NCI-H2029 treated with DMSO at 0.1 percent for 48 hours (cell line): ENCODE measurements at places on chromosomes 3 and 15.

DNA sequence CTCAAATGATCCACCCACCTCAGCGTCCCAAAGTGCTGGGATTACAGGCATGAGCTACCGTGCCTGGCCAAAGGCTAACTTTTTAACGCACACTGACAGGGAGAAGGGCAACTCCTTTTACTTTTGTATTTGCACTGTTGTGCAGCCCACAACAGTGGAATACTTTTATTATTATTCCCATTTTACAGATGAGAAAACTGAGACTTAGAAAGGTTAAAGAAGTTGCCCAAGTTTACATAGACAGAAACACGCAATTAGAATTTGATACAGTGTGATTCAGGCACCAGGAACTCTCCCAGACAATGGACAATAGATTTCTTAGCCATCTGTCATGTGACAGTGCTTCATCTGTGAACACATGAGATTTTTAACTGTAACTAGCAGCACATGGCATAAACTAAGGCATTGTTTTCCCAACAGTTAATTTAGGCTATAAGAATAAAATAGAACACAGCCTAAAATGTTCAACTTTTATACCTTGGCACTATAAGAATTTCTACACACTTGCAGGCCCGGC, 18.8 kb downstream of the STAG1 start:
- DNase-seq = no peak

DNA sequence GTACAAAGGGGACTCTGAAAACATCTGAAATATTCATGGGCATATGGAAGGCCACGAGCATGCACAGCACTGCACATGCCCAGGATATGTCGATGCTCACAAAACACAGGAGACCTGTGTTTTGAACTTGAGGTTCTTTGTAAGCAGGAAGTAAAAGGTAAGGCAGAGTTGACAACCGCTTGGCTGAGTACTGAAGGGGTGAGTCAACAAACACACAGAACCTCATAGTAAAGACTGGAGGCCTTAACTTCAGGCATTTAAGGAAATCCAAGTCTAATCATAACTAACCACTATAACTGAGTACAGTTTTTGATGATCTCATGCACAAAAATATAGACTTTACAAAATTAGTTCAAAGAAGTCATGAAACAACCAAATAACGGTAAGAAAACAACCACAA, 80.6 kb downstream of the MYO9A start:
- DNase-seq = no peak

GRCh38 chr15:64774037-64774628, 1.3 kb downstream of the RBPMS2 start:
- DNase-seq = no peak

GRCh38 chr3:42116466-42116865, 25.3 kb downstream of the TRAK1 start:
- no peak for DNase-seq

- DNase-seq = no peak
These were observed 231.2 kb upstream of the ADAMTS9 start for GRCh38 chr3:64918989-64919388.

DNA sequence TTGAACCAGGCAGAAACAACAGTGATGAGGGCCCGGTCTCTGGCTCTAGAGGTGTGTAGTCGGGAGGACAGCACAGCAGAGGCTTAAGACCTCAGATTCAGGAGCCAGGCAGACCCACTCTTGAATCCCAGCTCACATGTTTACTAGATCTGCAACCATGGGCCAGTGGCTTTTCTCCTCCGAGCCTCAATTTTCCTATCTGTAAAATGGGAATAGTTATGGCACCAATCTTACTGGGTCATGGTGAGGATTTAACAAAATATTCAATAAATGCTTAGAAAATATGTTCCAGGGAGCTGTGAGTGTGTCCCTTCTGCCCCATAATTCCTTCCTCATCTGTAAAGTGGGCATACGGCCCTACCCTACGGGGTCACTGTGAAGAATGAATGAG, 506.9 kb downstream of the SHQ1 start:
- DNase-seq = no peak

DNA sequence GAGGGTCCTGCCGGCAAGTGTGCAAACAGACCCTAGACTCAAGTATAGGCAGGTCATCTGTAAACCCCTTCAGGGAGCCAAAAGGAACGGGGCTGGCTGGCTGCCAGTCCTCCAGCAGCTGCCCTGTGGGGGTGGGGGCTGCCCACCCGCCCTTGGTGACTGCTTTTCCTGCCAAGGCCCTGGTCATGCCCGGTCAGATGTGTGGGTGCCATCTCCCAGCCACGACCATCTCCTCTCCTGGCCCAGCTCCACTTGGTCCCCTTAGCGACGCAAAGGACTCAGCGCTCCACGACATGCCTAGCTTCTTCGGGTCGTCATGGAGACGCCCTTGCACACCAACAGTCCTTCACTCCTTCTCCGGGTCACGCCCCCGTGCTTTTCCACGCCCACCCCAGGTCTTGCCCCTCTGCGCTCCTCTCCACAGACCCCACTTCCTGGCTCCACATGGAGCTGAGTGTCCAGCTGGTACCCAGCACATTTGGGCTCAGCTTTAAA, 2.4 kb downstream of the MUC4 start:
- peak; percentile 27 for DNase-seq

DNA sequence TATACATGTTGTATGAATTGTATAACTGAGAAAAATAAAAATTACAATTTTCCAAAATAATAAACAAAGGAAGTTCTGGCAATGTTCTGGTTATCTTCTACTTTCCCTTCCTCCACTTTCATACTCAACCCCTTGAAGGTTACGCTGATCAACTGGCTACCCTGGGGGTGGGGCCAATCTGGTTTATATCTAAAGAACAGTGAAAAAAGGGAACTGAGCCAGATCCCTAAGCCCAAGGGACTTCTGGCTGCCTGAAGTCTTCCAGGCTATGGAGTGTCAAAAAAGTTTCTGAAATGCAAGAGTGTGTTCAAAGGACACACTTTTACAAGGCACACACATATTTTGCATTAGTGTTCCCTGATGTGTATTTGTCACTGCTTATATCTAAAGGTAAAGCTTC, 591.9 kb downstream of the ROBO1 start:
- no peak for DNase-seq

DNA sequence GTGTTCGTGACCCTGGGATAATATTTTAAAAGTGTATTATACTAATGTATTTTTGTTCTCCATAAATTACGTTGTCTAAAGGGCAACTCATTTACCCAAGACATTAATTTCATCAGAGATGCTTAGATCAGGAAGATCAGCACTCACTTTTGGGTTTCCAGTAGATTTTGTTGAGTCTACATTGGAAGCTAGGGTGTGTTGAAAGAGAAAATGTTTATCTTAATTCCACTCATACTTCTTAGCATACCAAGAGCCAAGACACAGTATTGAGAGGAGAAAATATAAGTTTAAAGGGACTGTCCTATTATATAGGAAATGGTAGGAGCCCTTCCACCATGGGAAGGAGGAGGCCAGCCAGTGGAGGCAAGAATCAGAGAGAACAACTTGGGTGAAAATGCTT, 412.9 kb upstream of the RGMA start:
- DNase-seq = no peak

GRCh38 chr3:107634099-107634489, 111.3 kb downstream of the BBX start:
- DNase-seq = no peak

- DNase-seq = peak; percentile 25
These were observed 451 bp downstream of the CHCHD4 start for GRCh38 chr3:14124223-14124614.

GRCh38 chr15:79924379-79924778, 27.6 kb upstream of the MTHFS start:
- DNase-seq = no peak

DNA sequence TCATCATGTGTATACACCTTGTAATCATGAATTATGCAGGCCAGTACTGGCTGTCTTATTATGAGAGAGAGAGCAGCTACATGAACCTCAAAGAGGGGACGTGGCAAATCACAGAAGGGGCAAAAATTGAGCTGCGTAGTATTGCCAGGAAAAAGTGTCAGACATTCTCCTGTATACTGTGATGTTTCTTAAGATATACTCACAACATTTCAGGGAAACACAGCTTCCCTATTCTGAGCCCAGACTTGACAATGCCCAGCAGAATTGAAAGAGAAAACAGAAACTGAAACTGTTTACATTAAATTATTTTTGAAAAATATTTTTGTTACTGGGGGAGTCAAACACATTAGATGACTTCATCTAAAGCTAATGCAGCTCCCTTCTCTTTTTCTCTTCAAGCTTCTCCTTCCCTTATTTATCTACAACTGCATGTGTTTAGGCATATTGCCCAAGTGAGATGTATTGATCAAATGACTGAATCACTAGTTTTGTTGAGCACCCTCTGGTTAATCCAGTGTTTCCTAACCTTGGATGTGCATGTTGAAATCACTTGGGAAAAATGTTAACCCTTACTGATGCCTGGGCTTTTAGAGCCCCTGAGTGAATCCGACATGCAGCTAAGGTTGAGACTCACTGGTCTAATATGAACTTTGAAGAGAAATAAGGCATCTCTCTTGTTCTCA, 39.5 kb downstream of the CADPS start:
- DNase-seq = no peak

GRCh38 chr15:49589030-49589429, 31.6 kb downstream of the FAM227B start:
- no peak for DNase-seq

- peak; percentile 35 for DNase-seq
These were observed 551 bp downstream of the DNAJC13 start for GRCh38 chr3:132417695-132418411.

DNA sequence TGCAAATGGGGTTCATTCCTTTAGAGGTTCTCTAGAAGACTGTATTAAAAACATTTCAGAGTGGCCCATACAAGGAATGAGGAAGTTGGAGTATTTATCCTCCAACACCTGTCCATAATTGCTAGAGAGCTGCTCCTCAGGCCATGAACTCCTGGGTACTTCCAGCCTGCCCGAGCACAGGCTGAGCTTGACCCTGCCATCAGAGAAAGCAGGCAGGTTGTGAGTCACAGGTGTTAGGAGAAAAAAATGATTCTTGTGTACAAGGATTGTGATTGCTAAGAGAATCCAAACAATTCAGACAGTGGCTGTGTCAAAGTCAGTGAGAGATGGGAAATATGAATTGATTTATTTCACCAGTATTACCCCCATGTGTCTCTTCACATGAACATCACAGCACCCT, 156.8 kb upstream of the GADL1 start:
- no peak for DNase-seq

GRCh38 chr3:111956995-111957734, 21.7 kb upstream of the ABHD10 start:
- DNase-seq = no peak

GRCh38 chr3:24493746-24494617, 668 bp downstream of the THRB start:
- no peak for DNase-seq

GRCh38 chr3:106247902-106248684, 379.3 kb upstream of the CBLB start:
- DNase-seq = no peak

- DNase-seq = no peak
These were observed 41.7 kb upstream of the B3GNT5 start for GRCh38 chr3:183211352-183211751.

GRCh38 chr3:171417137-171417536, 43.1 kb downstream of the TNIK start:
- no peak for DNase-seq

GRCh38 chr15:82742134-82742533, 32.5 kb upstream of the AP3B2 start:
- no peak for DNase-seq

DNA sequence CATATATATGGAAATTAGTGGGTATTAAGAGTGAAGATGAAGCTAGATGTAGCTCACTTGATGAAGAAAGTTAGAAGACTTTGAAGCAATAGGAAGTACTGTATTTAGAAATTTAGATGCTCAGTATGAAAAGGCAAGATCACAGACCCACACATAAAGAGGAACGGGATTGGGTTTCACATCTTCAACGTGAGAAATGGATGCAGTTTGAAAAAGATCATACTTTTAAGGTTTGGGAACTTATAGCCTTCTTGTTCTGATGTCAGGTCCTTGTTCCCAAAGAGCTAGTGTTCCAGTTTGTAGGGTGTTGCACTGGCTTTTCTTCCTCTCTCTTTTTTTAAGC, 16.7 kb downstream of the AP3S2 start:
- DNase-seq = no peak

- DNase-seq = peak; percentile 12
These were observed 178.6 kb upstream of the TRIM42 start for GRCh38 chr3:140499114-140499757.

GRCh38 chr3:124292329-124292728, 300.4 kb upstream of the ROPN1 start:
- DNase-seq = peak; percentile 83

- no peak for DNase-seq
These were observed 1.3 kb downstream of the MINAR1 start for GRCh38 chr15:79433276-79433990.

- DNase-seq = no peak
These were observed 21.8 kb upstream of the EPB42 start for GRCh38 chr15:43242616-43243015.

DNA sequence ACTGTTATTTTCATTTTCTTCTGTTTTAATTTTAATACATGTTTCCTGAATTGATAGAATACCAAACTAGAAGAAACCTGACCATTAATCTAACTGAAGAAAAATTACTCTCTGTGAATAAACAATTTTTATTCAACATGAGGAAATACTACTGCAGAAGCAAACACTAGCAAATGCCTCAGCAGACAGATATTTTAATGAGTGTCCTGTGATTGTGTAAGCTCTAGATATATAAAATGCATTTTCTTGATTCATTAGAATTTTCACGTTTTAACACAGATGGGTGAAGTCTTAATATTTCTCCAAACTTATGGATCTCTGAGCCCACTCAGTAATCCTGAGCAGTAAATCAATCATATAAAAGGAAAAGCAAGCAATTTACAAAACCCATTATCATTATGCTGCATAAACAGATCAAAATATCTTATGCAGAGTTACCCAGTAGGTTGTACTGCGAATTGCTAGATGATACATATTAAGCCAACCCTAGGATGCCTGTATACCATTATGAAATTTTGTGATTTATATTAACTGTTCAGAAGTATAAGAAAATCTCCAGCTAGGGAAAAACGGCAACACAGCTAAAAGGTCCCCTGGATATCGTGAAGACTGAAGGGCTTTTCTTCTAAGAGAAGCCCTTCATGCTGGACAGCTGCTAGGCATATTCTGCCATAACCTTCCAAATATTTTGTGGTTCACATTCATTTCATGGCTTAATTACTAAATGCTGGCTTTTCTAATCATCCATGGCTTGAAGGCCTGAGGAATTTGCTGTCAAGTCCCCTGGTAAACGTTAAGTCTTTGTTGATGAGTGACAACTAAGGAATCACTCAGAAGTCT, 157.7 kb upstream of the TGFBR2 start:
- DNase-seq = no peak
